T-cell (primary cell): ENCODE measurements at places on chromosomes 3 and 15.

DNA sequence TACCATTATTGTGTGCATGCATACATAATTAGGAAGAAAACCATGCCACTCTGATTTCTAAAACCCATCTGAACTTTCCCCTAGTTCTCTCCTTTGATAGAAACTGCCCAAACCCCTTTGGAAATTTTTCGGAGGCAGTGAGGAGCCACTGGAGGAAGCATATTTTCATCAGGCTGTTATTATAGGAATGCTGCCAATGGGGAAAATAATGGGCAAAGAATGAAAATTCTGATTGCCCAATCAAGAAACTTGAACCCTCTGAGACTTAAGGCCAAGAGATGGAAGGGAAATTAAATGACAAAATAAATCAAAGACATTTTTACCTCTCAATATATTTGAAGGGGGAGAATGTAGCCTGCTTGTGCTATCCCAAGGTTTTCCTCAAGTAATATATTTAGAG is 376.0 kb upstream of the PDZRN3 start:
- DNase-seq = no peak

DNA sequence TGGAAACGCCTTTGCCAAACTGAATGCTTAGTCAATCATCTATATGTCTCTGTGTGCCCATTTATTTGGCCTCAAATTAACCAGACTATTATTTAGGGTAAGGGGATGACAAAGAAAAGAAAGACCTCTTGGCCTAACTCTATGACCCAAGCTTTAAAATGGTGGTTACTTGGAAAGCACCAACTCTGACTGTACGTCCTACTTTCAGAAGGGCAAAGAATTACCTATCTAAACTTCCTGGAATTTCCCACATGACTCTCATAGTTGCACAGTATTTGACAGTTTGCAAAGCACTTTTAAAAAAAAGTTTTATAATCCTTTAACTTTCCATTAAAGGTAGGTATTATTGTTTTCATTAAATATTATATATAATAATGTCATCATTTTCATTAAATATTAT is 6.3 kb upstream of the MTHFS start:
- DNase-seq = no peak

- no peak for DNase-seq
These were observed 34.9 kb downstream of the TMEM39A start for GRCh38 chr3:119428538-119428937.

DNA sequence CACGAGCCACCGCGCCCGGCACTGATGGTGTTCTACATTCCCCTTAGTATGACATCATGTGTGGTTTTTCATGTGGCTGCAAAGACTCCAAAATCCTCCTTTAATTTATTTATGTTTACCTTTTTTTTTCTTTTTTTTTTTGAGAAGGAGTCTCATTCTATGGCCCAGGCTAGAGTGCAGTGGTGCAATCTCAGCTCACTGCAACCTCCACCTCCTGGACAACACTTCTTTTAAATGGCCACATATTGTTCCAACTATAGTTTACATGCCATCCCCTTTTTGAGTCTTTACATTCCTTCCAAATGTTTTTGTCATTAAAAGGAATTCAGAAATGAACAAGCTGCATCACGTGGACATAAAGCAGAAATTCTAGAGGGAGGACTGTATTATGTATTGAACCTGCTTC is 10.3 kb upstream of the CDV3 start:
- no peak for DNase-seq
